ENCODE measurements at places on chromosomes 12 and 14.

DNA sequence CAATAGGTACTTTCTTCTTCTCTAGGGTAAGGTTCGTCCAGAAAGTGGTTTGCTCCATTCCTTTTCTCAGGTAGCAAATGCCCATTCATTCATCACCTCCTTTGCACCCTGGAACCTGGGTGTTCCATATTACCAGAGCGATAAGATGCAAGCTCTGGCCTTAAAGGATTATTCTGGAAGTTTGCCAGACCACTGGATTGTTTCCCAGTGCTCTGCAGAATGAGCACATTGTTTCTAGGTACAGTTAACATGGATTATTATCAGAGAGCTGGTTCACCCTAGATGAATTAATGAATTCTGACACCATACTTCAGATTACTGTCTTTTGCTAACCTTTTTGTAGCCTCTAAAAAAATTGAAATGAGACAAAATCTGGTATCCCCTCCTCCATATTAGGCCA, 170.9 kb upstream of the BMP4 start:
- no peak for DNase-seq

DNA sequence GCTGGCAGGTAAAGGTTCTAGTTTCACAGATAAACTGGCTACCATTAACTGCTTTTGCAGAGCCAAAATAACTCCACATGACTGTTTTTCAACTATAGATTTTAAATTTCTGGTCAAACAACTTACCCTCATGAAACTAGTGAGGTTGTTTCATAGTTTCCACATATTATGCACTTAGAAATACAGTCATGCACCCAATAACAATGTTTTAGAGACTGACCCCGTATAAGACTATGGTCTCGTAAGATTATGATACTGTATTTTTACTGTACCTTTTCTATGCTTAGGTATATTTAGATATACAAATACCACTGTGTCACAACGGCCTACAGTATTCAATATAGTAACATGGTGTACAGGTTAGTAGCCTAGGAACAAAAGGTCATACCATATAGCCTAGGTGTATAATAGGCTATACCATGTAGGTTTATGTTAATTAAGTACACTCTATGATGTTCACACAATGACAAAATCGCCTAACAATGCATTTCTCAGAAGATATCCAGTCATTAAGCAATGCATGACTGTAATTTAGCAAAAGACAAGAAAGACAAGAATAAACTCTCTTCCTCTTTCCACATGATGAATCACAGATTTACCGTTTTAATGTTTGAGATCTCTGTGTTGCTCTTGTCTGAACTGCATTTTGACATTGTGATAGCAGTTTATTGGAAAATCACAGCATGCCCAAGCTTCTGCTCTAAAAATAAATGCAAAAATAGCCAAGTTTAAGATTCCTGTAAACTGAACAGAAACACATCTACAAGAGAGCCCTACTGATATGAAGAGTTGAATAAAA, 17.1 kb downstream of the DICER1 start:
- DNase-seq = no peak

DNA sequence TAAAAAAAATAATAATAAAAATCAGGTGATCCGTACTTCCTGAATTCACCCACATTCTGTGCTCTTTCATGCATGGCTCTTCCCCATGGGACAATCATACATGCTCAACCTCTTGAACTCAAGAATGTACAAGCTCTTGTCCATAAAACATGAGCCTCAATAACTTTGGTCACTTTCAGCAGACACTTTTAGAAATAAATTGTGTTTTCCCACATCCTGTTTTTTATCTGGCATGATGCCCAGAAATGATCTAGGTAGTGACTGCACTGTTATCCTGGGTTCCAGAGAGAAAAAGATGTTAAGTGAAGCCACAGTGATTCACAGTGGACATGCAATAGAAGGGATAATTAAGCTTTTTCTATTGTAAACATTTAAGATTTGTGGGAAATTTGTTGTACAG, 537.6 kb upstream of the TMEM132C start:
- no peak for DNase-seq

GRCh38 chr14:89720076-89720687, 234.3 kb downstream of the EFCAB11 start:
- DNase-seq = no peak

DNA sequence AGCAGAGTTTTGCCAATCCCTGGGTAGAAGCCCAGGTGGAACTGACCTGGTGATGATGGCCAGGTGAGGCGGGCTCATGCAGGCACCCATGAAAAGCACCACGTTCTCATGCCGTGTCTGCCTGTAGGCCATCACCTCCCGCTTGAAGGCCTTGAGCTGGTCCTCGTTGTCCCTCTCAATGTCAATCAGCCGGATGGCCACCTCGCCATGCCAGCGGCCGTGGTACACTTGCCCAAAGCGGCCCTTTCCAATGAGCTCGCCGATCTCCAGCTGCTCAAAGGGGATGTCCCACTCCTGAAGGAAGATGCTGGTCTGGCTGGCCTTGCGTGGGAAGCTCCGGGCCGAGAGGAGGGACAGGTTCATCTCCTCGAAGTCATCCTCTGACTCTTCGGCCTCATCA, 163.4 kb upstream of the NOS1 start:
- DNase-seq = no peak

GRCh38 chr14:54680651-54681050, 113.7 kb downstream of the SAMD4A start:
- no peak for DNase-seq

DNA sequence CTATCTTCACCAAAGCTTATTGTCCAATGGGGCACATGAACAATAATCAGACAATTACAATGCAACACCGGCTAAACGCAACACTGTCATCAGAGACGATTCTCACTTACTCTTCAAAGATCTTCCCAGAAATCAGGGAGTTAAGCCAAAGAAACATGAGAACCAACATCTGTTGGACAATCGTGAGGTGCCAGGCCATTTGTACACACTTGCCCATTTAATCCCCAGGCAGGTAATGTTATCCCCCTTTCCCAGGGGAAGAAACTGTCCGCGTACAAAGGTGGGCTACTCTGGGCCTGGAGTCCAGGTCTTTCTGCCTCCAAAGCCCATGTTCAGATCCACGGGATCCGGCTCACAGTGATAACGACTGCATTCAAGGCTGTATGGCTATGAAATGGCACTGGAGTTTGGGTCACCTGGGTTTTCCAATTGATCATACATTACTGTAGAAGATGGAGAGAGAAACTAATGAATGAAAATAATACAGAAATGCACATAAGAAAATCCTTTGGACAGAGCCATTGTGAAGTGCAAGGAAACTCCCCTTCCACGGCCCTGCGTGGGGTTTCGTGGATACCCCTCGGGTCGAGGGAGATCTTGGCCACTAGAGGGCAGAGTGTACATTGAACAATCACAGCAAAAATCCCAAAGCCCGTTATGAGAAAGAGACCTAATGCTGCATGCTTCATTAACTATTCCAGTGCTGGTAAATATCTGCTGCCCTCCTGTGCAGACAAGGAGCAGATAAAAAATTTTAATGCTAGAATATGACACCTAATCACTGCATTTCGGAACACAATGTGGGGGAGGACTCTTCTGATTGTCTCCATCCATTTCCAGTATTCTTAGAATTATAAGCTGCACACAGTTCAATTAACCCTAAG, 111.4 kb downstream of the EGLN3 start:
- peak; percentile 77 for DNase-seq

GRCh38 chr14:55713486-55713885, 133.5 kb downstream of the KTN1 start:
- DNase-seq = no peak

DNA sequence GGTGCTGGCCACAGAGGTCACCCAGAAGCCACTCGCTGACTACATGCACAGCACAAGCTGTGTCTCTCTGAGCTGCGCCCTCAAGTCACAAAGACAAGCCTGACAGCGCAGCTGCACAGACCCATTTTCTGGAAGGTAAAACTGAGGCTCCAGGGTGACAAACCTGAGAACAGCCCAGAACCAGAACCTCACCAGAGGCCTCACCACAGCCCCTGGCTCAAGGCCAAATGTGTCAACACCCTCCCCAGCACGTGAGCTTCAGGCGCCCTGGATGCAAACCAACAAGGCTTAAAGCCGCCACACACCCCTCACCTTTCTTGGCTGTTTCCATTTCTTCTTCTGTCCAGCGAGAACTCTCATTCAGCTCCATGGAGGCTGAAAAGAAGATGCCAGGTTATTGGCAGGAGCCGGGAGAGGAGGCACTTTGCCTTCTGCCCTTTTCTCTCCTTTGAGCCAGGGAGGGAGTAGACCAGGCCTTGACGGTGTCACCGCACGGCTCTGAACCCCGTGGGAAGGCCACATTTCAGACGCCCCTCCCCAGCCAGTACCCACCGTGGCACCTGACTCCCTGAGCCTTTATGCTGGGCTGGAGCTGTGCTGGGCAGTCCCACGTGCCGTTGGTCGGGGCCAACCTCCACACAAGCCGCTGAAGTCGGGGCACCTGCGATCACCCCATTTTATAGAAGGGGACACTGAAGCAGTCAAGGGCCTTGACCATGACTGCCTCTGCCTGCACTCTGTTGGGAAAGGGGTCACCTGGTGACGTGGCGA, 103.1 kb downstream of the RFLNA start:
- no peak for DNase-seq

DNA sequence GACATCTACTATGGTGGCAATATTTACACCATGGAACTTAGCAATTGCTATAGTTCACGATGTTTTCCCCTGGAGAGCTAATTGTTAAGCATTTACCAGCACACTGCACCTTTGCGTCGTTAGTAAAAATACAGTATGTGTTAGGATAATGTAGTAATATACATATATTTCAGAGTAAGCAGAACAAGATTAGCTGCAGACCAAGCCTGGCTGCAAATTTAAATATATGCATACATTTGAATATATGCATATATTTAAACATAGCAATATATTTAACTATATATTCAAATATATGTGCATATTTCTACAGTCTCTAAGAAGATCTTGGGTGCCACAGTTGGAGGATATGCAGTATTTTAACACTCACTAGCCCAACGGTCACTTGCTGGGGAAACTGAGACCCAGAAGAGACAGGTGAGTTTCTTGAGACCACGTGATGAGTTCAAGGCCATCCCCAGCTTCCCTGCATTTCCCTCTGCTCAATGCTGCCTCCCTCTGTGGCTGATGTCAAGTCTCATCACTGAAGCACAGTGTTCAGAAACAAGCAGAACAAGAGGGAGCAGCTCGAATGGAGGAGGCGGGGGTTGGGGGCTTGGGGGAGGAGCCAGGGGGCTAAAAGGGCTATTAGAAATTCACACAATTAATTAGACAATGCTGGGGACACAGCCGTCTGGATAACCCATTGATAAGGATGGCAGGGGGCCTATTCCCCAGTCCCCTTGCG, 708.0 kb downstream of the MED13L start:
- no peak for DNase-seq

DNA sequence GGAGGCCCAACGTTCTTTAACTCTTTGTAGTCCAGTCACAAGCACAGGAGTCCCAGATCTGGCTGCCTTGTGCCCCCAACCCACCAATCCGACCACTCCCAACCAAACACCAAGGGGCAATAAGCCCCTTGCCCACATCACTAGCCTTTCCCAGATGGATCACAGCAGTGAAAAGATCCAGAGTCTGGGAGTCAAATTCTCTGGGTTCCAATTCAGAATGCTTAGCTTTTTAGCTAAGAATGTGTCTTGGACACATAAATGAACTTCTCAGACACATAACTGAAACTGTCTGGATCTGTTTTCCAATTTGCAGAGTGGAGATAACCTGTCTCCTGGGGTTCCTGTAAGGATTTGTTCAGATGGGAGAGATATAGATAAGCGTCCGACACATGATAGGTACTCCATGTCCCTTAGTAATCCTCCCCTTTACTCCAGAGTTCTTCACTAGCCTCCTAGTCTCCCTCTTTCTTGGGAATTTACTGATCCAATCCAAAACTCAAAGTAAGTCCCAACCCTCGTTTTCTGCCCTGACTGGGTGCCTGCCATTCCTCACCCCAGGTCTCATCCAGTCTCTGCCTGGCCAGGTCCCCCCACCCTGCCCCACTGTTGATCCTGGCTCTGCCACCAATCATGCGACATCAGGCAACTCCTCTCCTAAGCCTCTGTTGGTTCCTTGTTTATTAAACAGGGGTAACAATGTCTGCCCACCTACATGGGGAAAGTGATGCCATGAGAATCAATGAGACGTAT, 439 bp upstream of the TNFRSF1A start:
- no peak for DNase-seq

- DNase-seq = no peak
These were observed 624.1 kb upstream of the FOXG1 start for GRCh38 chr14:28142400-28143015.

- no peak for DNase-seq
These were observed 41.3 kb upstream of the RNU6-8 start for GRCh38 chr14:32244404-32244803.

DNA sequence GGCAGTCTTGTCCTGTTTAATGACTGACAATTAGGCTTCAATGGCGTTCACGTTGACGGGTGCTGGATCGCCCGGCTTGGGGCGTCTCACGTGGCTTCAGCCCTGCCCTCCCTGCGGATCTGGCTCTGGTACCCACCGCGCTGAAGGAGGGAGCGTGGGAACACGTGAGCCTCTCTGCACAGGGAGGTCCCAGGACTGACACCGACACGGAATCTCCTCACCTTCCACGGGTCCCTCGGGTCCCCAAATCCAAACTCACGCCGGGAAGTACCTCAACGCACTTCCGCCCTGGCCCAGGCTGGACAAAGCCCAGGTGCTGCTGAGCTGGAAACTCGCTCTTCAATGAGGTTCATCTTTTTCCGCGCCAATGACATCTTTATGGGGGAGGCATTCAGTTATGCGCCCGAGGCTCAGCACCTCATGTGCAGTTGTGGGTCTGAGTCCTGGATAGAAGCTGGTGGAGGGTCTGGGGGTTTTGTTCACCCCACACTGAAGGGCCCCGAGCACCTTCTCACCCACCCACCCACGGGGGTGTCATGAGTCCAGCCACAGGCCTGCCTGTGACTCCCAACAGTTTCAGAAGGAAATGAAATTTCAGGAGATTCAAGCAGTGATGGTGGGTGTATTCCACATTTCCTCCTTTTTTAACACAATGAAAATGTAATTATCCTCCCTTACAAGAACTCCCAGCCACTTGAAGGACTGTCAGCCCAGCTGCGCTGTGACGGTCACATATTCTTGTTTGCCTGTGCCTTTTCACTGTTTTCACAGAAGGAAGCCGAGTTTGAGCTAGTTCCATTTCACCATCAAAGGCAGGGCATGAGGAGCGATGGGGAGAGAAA, 251.7 kb upstream of the SFSWAP start:
- no peak for DNase-seq

GRCh38 chr12:28253161-28253641, 62.9 kb downstream of the CCDC91 start:
- peak; percentile 76 for DNase-seq

DNA sequence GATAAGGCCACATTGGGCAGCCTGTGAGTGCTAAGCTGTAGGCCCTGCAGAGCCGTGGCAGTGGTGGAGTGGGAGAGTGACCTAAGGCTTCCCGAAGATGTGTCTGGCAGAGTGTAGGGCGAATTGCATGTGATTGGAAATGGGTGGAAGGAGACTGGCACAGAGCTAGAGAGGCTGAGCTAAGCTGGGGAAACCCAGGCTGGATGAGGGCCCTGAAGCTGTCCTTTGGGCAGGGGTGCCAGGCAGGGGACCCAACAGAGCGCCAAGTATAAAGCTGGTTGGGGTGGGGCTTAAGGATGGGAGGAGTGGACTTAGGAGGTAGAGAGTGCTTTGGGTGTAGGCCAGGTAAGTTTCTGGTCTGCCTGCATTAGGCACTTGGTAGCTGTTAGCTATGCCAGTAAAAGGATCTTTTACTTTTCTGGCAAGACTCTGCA, 47.9 kb downstream of the WDR20 start:
- no peak for DNase-seq

GRCh38 chr14:95385701-95386100, 66.0 kb upstream of the CLMN start:
- DNase-seq = no peak
